Activated T-cell treated with anti-CD3 and anti-CD28 coated beads for 48 hours (primary cell): ENCODE measurements at places on chromosomes 2 and 18.

GRCh38 chr2:98560256-98560771, 48.0 kb downstream of the COA5 start:
- no peak for DNase-seq

GRCh38 chr2:189236066-189236465, 56.5 kb upstream of the COL5A2 start:
- no peak for DNase-seq

DNA sequence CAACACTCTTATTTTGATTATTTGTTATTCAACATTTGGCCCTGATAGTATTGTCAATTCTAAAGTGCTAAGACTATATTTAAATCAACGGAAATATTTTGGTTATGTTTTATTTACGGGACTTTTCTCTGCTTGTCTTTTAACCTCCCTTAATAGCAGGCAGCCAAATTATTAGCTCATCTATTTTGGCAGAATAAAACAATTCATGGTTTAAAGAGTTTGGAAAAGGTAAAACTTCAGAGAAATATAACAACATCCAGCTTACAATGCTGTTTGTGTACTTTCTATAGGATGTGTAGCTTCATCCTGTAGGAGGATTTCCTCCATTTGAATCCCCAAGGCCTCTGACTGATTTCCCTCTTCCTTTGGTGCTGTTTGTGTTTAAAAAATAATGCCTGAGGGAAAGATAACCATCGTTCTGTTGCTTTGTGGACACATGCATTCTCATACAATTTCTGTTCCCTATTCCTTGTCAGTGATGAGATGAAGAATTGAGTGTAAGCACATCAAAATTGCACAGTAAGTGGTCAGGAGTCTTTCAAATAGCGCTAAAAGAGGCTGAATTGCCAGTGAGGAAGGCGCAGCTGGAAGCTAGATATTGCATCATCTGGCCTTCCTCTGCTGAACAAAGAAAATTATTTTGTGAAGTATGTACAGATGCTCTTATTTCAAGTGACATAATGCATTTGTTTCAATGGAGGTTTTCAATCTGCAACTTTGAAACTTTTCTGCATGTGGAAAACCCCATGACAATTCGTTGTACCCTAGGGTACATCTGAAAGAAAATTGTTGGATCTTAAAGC, 80.3 kb downstream of the CD28 start:
- DNase-seq = no peak

- no peak for DNase-seq
Observed at GRCh38 chr2:15191789-15192188, 369.3 kb downstream of the NBAS start.

DNA sequence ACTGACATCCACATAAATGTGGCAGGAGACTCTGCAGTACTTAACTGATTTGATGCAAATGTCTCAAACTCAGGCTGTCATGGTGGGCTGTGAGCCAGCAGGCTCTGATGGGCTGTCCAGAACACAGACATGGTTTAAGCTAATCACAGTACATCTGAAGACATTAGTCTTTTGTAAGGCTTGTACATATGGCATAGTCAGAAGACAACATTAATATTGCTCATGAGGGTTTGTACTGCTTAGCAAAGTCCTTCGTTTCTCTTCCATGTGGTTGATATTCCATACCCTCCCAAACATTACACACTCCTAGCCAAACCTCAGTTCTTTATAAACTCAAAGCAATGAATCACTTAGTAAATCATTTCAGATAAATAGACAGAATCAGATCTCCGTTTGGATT, 330.6 kb downstream of the RND3 start:
- DNase-seq = no peak

- DNase-seq = no peak
Observed at GRCh38 chr18:42883169-42883568, 232.3 kb downstream of the RIT2 start.

DNA sequence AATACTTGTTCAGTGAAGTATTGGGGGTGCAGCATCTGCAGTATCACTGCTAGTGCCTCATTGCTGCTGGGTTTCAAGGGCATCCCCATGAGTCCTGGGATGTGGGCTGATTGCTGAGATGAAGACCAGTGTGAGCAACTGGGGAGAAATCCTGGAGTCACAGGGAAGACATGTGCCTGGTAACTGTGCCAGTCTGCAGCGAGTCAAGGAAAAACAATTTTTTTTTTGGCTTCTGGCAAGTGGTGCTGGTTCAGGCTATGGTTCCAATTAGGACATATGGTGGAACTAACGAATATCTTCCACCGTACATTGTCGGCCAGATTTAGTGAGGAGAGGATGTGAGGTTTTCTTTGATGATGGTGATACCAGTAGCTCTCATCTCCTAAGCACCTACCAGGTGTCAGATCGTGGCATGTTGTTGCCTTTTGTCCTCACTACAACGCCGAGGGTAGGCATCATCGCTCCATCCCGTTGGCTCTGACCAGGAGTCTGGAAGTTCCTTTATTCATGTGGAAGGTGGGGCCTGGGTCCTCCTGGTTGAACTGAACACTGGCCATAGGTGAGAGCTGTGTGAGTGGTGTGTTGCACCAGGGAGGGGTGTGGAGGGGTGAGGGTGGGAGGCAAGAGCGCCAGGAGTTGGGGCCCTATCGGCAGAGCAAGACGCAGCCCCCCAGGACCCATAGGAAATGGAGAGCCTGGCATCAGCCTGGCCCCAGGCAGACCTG, 118.0 kb upstream of the HS6ST1 start:
- DNase-seq = no peak

GRCh38 chr2:222819722-222820333, 41.0 kb upstream of the ACSL3 start:
- DNase-seq = no peak

DNA sequence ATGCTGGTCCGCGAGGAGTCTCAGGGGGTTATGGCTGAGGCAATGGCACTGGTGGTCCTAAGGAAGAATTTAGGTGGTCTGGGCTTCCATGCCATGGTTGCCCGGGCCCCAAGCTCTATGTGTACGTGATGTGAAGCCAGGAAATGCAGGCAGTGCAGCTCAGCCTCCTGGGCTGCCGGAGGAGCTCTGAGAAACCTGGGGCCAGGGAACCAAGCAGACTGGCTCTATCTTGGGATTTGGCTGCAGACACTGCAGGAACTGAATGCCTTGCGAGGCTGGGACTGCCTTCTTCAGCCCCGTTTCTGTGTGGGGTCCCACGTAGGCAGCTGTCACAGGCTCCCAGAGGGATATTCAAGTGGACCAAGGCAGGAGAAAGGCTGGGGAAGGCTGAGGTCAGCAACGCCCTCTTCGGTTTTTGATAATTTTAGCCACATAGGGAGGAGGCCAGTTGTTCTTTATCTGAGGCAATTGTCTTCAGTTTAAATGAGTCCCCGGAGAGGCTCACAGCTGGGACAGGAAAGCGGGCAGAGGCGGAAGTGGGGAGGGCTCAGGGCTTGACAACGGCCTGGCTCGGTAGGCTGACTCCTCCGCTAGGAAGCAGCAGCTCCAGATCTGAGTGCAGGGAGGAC, 77.7 kb downstream of the RHOB start:
- DNase-seq = no peak

- no peak for DNase-seq
Observed at GRCh38 chr18:63562284-63562683, 20.1 kb downstream of the SERPINB12 start.

GRCh38 chr2:241066171-241066892, 35.8 kb downstream of the MTERF4 start:
- DNase-seq = no peak

- DNase-seq = no peak
Observed at GRCh38 chr2:66528974-66529724, 94.2 kb downstream of the MEIS1 start.

GRCh38 chr2:217609952-217610351, 392.8 kb downstream of the TNS1 start:
- DNase-seq = no peak

DNA sequence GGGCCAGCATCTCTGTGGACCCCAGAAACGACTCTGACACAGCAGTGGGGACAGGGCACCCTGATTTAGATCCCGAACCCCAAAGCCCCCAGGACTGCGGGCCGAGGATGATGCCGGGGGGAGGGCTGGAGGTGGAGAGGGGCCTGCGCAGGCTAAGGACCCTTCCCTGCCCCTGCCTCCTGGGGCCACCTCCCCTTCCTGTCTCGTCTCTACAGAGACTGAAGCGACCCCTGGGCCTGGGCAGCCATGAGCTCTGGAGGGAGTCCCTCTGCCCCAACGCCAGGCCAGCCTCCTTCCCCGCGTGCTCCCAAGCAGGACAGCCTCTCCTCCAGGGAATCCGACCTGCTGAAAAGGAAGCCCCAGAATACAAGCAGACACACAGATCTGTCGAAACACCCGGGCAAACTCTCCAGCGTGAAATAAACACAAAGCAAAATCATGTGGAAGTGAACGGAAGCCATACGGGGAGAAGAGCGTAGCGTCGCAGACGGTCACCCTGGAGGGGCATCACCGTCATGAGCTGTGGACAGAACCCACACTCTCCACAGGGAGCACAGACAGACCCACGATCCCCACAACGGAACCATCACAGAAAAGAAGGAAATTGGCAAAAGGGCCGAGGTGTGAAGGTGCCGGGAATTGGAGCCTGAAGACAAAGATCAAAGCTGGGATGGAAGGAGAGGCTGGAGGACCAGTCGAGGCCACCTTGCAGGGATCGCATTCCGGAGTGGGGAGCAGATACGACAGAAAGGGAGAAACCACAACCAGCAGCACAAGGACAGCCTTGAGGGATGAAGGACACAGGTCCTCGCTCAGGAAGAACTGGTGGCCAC, 51.0 kb upstream of the CTDP1 start:
- DNase-seq = no peak

DNA sequence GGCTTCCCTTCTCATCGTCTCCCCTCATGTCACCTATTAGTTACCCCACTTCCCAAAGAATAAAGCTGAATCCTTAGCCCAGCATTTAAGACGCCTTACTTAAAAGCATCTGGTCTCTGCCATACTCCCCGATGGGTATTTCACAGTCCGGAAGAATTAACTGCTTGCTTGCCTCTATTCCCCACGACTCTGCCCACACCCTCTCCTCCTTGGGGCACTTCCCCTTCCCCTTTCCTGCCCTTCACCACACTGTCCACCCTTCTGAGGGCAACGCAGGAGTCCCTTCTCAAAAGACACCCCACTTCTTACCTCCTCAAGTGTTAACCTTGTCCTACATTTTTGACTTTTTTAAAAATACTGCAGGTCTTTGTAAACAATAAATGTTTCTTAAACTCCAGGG, 60.1 kb upstream of the RMP24 start:
- DNase-seq = no peak

- DNase-seq = no peak
Observed at GRCh38 chr2:66283787-66284186, 151.1 kb upstream of the MEIS1 start.

GRCh38 chr2:32918774-32919173, 28.0 kb upstream of the LTBP1 start:
- no peak for DNase-seq

- no peak for DNase-seq
Observed at GRCh38 chr2:240454106-240454901, 18.8 kb downstream of the GPC1 start.

- DNase-seq = no peak
Observed at GRCh38 chr2:196336207-196336606, 164.8 kb upstream of the STK17B start.

DNA sequence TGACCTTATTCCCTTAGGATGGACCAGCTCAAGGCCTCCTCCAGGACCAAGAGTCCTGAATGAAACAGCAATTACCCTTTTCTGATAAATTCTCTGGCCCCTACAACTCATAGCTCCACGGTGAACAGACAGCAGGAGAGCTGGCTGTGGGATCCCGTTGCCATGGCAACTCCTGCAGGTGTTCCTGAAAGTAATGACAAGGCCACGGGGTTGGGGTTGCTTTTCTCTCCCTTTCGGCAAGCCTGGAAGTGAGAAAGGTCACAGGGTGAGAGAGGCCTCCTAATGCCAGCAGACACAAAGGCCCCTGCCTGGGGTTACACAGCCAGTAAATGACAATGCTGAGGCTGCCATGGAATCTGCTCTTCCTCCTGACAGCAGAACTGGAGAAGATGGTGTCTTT, 403.0 kb downstream of the NBAS start:
- no peak for DNase-seq

DNA sequence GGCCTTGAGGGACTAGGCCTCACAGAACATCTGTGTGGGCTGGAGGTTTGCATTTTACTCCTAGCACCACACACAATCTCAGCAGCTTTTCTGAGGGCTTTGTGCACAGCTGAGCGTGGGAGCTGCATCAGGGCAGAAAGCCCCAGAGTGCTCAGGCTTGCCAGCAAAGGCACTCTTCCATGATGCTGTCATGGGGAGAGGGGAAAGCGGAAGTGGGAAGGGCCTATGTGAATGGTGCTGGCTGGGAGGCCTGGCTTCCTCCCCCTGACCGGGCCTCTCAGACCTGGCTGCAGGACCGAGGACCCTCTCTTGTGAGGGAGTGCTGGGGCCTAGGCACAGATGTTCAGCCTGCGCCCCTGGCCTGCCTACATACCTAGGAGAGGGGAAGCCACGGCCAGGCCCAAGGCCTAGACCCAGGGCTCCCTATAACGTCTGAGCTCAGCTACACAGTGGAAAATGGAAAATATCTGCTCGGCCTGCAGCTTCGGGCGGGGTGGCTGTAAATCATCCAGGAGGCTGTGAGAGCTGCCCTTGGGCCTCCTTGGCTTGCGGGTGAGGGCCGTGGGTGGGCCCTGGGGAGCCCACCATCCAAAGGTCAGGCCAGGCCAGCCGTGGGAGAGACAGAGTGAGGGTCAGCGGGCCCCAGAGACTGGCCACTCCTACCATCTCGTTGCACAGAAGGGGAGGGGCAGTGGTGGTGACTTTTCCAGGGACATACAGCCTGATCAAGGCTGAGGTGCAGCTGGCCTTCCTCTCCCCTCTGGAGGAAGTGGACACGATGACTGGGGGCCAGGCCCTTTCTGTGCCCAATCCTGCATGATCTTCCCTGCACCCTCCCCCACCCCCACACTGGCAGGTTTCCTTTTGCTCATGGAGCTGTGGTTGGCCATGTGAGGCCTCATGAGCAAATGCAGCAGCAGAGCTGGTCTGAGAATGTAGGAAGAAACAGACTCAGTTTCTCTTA, 22.8 kb downstream of the GLI2 start:
- no peak for DNase-seq

- no peak for DNase-seq
Observed at GRCh38 chr2:212037062-212037461, 501.5 kb downstream of the ERBB4 start.

- no peak for DNase-seq
Observed at GRCh38 chr2:71631411-71631931, 178.1 kb downstream of the DYSF start.

DNA sequence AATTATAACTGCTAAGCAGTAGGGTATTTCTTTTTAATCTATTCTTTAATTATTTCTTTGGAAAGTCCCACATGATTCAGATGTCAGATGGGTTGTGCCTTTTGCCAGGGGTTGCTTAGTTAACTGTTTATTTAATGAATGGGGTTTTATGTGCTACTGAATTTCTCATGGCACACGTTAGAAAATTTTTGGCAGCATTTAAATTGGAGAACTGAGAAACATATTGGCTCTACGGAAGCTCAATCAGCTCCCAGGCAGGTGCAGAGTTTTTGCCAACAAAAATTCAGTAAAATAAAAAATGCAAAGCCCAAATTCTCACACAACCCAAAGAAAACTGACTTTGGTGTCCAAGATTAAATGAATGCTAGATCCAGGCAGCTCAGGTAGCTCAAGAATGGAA, 467.2 kb downstream of the NRXN1 start:
- DNase-seq = no peak

- no peak for DNase-seq
Observed at GRCh38 chr2:236629961-236630872, 60.6 kb downstream of the ACKR3 start.

- DNase-seq = no peak
Observed at GRCh38 chr2:221001381-221001801, 570.7 kb downstream of the EPHA4 start.
